CMK (cell line): ENCODE measurements at places on chromosomes 3 and 15.

DNA sequence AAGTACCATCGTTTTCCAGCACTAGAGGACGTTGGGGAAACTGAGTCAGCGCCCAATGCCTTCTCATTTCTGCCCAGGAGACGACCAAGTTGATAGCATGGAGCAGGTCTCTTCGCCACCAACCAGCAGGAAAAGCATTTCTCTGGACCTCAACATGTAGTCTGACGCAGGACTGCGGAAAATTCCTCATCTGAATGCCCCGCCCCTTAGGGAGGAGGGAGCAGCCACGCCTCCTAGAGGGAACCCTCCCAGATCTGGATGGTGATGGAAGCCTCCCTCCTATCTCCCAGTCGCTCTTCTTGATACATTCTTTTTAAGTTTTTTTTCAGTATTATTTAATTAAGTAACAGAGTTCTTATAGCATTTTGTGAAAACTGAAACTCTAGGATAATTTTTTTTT, 17.4 kb upstream of the MINDY4B start:
- DNase-seq, result no peak

DNA sequence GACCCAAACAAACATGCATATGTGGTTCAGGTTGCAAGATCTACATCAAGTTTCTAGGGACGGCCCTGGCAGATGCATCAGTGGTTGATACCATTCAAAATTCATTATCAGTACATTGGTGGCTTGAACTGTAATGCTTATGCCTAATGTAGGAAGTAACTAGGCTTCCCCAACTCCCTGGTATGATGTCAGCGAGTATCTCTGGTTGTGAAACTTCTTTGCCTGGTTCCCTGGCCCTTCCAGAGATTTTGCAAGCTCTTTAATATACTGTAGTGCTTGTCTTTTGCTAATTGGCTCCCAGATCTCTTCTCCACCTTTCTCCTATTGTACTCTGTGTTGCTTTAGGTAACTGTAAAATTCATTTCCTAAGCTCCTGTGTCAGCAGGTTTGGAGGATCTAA, 114.8 kb upstream of the RARB start:
- no peak for DNase-seq

GRCh38 chr3:4983739-4984510, 4.7 kb downstream of the BHLHE40 start:
- no peak for DNase-seq

- no peak for DNase-seq
These were observed 933.1 kb downstream of the EPHA3 start for GRCh38 chr3:90040554-90040953.

GRCh38 chr15:29937956-29938355, 115.7 kb upstream of the TJP1 start:
- no peak for DNase-seq

- DNase-seq, result no peak
These were observed 642 bp downstream of the COX5A start for GRCh38 chr15:74937272-74937589.

- no peak for DNase-seq
These were observed 34.0 kb upstream of the RPP14 start for GRCh38 chr3:58271901-58272501.

GRCh38 chr15:35669021-35669420, 123.1 kb upstream of the DPH6 start:
- DNase-seq, result no peak

DNA sequence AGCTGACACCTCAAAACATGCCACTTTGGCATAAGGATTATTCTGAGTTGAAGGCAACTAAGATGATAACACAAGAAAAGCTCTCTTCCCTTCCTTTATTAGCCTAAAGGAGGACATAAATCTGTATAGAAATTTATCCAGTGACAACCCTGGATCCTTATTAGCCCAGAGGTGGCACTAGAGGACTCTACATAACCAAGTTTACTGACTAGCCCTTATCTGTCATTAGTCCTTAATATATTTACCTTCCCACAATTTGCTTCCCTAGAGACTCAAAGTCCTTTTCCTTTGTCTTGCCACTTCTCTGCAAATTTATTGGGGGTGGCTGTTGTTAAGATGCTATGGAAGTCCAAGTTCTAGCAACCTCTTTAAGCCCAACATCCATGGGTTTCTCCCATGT, 26.7 kb downstream of the CEP70 start:
- DNase-seq, result no peak

GRCh38 chr3:129867506-129868124, 25.9 kb downstream of the TMCC1 start:
- no peak for DNase-seq

GRCh38 chr3:39275052-39275451, 4.8 kb downstream of the CX3CR1 start:
- DNase-seq, result no peak

- no peak for DNase-seq
These were observed 765.6 kb downstream of the PLOD2 start for GRCh38 chr3:145395421-145395820.

DNA sequence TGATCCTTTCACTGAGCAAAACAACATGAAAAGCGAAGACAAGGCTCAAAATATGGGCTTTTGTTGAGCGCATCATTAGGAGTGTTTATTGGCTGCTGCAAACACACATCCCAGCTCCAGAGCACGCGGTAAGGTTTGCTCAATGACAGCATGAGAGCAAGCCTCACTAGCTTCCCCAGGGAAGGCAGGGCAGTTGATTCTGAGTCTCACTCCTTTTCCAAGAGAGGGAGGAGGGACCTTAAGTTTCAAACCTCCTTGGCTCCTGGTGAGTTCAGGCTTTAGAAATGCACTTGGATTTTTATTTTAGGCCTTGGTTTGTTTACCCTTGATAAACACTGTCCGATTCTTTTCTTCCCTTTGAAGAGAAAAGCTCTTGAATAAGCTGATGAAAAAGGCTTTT, 69.1 kb upstream of the CACNA2D3 start:
- DNase-seq, result no peak

- DNase-seq, result no peak
These were observed 60.3 kb upstream of the SMAD6 start for GRCh38 chr15:66641485-66642315.

DNA sequence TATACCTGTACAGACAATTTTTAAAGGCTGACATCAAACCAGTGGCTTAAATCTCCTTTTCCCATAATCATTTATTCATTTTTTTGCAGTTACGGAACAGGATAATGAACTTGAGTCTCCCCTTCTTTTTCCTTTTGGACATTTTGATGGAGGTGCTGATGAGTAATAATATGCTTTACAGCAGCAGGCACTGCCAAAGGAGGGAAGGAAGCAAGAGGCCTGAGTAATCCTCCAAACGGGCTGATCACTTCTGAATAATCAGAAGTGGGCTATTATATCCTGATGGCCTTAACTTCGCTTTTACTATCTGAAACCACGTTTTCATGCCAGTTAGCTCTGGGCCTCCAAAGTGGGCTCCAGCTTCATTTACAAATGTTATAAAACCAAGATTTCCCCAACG, 527.2 kb downstream of the FOXP1 start:
- no peak for DNase-seq

DNA sequence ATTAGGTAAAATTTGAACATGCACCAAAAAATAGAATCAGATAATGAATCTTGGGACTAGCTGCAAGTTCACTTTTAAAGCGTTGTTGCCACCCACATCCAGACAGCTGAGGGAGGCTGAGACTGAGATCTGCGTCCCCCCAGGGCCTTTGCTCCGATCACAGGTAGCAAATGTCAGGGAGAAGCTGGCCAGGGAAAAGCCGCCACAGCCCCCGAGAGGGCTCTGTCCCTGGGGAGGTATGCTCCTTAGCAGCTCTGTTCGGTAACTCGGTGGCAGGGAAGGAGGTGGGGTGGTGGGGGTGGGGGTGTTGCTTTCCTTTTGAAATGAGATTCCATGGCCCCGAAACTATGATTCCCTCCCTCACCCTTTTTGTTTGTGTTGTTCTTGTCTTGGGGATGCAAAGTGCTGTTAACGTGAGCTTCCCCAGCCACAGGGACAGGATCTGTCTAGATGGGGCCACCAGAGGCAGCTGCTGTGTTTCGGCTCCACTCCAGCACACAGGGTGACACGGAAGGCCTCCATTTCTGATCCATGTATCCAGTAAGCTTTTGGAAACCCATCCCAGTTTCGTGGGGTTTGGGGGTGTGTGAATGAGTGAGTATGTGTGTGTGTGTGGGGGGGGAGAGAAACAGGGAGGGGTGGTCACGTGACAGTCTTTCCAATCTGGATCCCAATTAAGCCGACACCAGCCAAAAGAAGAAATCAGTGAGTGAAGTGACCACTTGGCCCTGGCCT, 1.1 kb upstream of the MINAR1 start:
- DNase-seq, result no peak

DNA sequence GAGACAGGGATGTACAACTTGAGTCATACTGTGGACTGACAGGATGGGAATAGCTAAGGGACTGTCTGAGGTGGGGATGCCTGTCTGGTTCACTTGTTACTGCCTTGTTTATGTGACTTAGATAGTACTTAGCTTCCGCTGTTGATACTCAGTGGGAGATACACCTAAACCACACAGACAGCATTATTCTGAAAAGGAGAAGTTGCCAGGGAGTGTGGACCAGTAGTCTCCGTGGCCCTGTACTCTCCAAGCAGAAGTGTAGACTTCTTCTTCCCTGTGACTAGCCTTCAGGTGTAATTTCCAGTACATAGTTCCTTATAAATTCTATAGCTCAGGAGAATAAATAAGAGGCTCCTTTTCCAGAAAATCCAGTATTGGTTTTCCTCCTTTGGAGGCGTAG, 5.1 kb downstream of the HIGD2B start:
- DNase-seq, result no peak

DNA sequence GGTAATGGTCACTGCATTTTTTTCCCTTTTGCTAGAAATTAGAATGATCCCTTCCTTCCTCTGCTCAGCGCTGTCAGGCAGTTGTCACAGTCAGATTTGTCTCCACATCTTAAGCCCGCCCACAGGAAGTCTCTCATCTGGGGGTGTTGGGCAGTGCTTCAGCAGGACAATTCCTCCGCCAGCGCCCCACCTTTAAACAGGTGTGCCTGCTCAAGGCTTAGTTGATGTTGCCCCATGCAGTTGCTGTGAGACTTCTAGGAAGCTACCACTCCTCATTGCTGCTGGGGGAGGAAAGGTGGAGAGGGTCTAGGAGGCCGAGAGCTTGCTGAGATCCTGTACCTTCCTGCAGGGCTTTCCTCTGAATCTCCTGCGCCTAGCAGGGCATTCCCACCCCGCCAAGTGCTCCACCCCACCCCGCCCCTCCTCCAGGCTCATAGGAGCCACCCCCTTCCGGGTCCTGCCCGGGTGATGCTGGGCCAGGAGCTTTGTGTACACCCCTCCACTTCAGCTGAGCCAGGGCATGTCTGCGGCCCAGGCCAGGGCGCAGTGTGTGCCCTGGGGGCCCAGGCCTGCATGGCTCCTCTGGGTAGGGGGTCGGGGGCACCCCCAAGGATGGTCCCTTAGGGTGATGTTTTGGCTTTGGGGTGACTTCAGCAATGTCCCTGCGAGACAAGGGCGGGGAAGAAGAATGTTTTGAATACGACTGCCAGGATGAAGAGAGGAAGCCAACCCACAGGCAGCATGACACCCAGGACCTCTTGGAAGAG, 68.7 kb downstream of the TRAK1 start:
- DNase-seq, result peak; percentile 18

DNA sequence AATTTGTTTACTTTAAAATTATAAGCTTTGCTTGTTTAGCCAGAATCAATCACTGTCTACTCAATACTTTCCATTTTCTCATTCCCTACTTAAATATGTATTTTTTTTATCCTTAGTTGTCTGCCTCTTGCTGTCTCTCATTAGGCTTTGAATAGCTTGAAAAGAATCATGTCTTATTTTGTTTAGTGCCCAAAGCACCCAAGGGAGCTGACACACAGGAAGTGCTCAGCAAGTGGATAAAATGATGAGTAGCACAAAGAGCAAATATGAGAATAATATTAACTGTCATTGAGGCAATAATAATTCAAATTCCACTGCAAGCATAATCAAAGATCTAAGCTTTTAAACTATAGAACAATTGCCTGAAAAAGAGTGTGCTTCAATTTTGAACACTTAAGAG, 19.0 kb upstream of the IL1RAP start:
- no peak for DNase-seq

DNA sequence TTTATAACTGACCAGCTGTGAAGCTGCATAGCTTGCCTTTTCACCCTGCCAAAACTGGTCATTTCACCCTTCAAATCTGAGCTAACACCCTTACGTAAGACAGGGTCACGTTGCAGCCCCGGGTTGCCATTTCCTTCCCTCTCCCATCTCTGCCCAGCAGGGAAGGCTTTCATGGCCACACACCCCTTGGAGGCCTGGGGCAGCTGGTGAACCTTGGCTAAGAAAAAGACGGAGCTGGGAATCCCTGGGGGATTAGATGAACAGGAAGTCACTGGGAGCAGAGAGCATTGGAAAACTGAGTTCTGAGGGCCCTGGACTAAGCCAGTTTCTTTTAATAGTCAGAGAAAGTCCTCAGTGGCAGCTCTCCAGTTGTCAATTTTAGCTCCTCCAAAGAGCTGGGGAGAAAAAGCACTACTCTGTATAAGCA, 67.8 kb downstream of the TTC23 start:
- no peak for DNase-seq

DNA sequence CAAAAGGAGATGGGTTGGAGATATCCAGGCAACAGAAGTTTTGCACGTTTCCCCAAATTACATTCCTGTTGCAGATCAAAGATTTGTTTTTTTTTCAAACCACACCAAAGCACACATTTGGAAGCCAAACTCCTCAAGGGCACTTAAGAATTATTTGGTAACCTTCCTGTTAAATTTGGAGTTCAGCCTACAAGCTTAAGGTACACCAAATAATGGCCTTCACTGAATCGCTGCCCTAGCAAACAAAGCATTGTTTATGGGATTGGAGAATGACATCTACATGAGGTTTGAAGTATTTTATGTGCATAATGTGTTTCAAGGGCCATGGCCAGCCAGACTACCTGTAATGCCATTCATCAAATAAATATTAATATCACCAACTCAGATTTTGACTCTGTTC, 357.9 kb downstream of the RORA start:
- DNase-seq, result no peak

DNA sequence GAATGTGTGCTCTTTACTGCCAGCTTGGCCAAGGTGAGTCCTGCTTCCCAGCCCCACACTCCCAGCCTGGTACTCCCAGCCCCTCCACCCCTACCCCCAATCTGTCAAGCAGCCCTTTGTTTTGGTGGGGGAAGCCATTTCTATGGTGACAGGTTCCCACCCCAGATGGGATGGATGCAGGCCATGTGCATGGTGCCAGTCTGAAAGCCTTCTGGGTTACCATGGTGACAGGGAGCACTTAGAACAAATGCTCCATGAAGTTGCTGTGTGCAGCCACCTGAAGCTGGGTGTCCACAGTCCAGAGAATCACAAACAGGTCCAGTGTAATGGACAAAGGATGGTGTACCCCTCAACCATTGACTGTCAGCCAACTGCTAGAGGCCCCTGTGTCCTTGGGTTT, 19.1 kb upstream of the VILL start:
- no peak for DNase-seq

GRCh38 chr15:51200792-51201191, 106.1 kb upstream of the TNFAIP8L3 start:
- DNase-seq, result no peak
